HepG2 (cell line): ENCODE measurements at places on chromosomes 6 and 20. TPM values are rescaled to one million over a fixed set of nuclear protein-coding genes. Genes with fewer than 3 reads are reported as not detected.
A peak's percentile ranks its signal among the peaks of the same experiment; 100 is the strongest.

GRCh38 chr20:57748601-57749130 lies 38.9 kb upstream of the PMEPA1 start:
- DNase-seq, result peak; percentile 38

- peak; percentile 24 for DNase-seq
Observed at GRCh38 chr6:17600527-17601385, 654 bp downstream of the FAM8A1 start.

DNA sequence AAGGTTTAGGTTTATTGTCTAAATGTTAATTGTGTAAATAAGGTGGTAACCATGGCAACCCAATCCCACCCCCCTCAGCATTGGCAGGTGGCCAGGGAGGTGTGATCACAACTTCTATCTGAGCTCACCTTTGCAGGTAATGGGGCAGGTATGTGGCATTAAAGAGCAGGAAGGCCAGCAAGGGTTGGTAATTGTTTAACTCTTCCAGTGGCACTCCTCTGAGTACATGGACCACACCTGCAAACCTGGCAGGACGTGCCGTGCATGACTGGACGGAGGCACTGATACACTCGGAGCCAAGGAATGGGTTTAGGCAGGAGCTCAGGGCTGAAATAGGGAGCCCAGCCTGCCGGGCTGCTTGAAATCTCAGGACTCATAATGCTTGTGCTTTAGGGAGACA lies 107.0 kb upstream of the BMP2 start:
- no peak for DNase-seq

GRCh38 chr6:155201461-155202226 lies 62.2 kb upstream of the CLDN20 start:
- no peak for DNase-seq

DNA sequence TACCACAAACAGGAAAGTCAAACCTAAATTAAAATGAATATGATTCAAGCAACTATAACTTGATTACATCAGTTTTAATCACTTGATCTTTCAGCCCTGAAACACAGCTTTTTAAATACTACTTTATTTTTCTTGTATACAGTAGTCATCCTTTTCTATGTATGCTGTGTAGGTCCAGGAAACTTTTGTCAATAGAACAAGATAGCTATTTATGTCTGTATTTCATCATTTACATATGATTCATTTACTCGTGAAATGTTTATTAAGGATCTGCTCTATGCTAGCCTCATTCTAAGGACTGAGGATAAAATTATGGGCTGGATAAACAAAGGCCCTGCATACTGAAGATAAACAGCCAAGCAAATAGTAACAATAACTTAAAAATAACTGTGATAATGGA lies 930.2 kb downstream of the TFAP2A start:
- no peak for DNase-seq

DNA sequence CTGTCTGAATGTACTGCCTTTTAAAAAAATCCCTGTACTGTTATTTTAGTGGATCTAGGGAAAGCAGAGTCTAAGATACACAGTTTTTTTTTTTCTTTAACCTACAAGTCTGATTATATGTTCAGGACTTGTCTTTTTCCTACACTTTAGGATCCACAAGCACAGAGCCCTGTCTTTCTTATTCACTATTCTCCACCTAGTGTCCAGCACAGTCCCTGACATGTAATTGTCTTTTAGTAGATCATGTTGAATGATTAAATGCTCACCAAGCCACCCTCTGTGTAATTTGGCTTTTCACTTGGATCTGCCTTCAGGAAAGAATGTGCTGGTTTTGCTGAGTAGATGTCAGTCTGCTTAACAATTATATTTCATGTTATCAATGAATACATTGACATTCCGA lies 35.8 kb upstream of the YWHAB start:
- no peak for DNase-seq

GRCh38 chr6:127939442-127940066 lies 38.7 kb upstream of the THEMIS start:
- no peak for DNase-seq

DNA sequence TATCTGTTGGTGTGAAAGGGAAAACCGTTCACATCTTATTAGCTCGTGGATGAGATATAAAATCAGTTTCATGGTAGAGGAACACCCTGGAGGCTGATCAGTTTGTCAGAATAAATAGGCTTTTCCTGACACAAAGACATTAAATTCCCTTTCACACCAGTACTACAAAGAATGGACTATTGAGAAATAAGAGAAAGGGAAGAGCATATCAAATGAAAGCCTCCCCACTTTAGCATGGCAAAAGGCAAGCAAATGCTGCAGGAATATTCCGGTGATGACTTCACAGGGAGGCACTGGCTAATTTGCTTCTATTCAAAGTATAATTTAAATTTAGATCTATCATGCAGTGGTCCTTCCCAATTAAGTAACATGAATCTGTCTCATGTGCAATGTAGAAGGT lies 115.9 kb upstream of the AGPAT4 start:
- no peak for DNase-seq

Gene DSP
- 101 and 117 TPM in 2 replicates for polyA plus RNA-seq
